AML-193 (cell line): ENCODE measurements at places on chromosomes 5 and 9.

GRCh38 chr5:67305913-67306710 is 109.5 kb upstream of the CD180 start:
- no peak for DNase-seq

- DNase-seq, result no peak
These were observed 33.2 kb downstream of the HK3 start for GRCh38 chr5:176865964-176866363.

DNA sequence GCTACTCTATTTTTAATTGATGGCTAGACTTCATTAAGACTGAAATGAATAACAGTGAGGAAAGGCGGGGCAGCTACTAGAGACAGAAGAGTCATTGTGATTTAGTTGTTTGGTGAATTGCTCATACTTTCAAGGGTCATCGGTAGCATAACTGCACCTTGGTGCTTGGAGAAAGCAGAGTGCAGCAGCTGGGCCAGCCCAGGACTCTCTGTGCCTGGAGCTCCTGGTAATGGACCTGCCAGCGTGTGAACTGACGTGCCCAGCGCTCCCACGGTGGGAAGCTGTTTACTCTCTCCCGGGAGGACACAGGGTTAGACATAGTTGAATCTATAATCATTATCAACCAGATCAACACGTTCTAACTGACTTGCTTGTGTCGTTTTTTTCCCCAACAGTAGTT is 42.9 kb downstream of the LURAP1L start:
- DNase-seq, result no peak

GRCh38 chr9:96457266-96457665 is 7.3 kb downstream of the HABP4 start:
- no peak for DNase-seq

DNA sequence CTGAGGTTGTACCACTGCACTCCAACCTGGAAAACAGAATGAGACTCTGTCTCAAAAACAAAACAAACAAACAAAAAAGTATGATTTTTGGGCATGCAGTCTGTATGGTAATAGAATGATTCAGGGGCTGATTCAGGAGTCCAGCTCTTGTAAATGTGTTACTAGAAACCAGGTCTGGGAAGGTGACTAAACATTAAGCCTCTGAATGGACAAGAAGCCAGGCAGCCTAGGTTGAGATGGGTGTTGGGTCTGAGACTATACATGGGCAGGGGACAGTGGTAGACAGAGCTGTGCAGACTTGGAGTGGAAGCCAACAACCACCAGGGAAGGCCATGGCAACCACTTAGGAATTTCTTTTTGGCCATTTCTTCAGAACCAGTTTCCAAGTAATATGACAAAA is 64.9 kb upstream of the TLE1 start:
- no peak for DNase-seq

GRCh38 chr9:130483371-130483971 is 38.7 kb downstream of the ASS1 start:
- DNase-seq, result no peak

DNA sequence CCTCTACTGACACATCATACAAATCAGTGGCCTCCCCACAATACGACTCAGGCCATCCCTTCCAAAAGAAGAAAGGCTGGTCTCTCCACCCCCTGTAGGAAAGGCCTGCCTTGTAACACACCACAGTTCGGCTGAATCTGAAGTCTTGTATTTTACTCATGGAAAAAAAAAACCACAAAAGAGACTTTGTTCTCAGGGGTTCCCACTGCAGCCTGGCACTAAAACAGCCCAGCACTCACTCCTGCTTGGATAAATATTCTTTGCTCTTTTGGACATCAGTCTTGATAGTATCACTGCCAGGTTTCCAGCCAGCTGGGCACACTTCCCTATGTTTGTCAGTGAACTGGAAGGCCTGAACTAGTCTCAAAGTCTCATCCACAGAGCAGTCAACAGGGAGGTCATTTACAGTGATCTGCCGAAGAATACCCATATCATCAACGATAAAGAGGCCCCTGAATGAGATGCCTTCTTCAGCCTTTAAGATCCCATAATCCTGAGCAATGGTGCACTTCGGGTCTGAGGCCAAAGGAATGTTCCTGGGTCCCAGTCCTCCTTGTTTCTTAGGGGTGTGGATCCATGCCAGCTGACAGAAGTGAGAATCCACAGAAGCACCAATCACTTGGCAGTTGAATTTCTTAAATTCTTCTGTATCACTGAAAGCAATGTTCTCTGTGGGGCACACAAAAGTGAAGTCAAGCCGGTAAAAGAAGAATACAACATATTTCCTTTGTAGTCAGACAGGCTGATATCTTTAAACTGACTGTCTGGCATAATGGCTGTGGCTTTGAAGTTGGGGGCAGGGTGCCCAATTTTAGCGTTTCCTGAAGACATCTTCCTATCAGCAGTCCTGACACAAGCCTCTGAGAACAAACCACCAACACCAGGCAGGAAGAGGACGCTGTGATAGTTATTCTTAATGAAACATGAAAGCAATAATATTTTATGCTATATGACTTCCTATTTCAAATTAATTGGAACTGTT is 198.1 kb downstream of the LURAP1L start:
- no peak for DNase-seq

DNA sequence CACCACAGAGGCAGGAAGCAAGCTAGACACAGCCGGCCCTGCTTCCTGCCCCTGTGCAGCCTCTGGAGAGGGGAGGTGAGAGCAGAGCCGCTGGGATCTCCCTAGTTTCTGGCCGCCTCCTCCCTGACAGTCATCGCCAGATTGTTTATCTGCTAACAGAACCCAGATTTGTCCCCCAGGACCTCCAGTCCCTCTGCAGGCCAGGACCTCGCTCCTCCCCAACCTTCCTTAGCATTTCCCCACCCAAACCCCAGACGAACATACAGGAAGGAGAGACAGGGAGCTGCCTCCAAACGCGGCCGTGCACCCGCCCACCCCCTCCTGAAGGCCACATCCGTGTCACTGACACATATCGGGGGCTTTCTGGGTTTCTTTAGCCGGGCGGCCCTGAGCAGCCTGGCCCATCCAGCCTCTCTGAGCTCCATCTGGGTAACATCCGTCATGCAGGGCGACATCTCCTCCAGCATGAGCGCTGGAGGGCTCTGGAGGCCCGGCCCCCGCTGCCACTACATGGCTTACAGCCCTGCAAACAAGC is 47.5 kb downstream of the DBH start:
- DNase-seq, result no peak

GRCh38 chr5:10964806-10965205 is 203.8 kb upstream of the DAP start:
- no peak for DNase-seq

DNA sequence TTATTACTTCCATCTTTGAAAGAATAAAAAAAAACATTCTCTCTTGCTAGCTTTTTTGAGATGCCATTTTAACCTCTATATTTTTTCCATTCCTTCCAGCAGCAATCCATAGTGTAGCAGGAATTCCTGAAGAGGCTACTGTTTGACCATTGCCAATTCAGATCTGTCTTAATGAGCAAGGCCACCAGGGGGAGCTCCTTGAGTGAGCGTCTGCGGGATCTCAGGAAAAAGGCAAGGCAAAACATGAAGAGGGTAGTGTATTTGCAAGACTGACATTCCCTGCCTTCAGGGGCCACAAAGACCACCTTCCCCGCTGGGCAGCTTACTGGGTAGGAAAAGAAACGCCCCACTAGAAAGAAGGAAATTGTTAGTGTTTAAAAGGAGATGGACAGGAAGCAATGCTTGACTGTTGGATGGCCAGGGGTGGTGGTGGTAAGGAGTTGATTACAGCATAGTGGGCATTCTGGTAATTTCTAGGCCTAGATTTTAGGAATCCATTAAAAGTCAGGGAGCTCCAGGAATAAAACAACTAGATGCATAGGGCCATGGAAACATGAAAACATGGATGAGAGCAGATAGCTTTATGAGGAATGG is 206.6 kb upstream of the HAPLN1 start:
- DNase-seq, result peak; percentile 27

DNA sequence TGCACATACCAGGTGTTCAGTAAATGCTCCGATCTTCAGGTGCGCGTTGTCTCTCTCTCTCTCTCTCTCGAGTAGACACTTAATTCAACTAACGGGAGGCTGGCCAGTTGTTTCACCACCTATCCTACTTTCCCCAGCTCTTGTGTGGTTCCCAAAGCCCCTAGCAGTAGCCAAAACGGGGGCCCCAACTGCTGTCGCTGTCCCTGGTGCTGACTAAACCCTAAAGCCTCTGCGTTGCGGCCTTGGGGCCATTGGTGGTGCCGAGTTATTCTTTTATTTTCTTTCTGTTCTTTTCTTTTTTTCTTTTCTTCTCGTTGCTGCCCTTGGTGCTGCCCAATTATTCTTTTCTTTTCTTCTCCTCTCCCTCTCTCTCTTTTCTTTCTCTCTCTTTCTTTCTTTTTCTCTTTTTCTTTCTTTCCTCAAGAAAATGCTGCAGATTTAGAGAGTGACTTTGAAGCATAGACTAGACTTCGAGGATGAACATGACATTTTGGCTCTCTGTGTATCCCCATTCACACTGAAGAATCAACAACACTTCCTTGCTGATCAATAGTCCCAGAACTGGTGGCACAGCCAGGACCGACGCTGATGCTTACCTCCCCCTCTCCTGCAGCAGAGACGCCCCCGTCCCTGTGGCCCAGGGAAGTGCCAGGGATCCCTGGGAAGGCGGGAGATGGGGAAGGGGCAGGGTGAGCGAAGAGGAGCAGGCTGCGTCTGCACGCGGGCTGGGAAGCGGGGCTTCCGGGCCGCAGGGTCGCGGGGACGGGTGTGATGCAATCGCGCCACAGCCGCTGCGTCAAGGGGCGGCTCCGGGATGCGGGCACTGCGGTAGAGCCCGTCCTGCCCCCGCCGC is at the start of gene FBLL1:
TSS of gene FBLL1 (plus strand) at position 785 of the 853 bp plus-strand sequence. CDS start 200 bp downstream, outside the sequence.
- DNase-seq, result no peak

DNA sequence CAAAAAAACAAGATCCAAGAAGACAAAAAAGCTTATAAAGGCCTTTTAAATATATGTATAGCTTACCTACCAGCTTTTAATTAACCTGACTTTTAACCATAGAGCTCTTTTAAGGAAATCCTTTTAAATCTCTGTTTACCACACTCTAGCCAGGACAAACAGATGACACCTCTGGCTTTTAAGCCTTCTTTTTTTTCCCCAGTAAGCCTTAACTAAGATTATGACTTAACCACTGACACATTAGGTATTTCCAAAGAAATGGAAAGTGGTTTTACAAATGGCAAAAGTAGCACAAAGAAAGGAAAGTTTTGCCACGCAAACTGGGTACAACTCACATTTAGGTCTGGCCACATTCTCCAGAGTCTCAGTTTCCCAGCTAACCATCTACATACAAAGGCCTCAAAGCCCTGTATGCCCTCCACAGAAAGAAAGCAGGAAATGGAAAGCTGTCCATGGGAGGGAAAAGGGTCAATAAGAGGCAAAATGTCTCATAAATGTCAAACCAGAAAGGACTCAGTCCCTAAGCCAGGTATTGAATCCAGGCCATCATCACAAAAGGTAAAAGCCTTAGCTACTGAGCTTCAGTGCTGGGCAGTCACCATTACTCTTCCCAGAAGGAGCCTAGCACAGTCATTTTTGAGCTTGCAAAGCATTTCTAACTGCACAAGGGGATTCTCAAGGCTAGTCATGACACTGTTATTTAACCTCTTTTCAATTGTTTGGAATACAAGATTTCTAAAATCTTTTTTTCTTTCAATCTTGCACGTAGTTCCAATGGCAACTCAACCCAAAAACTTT is 19.7 kb downstream of the TMEM161B start:
- DNase-seq, result no peak
